Heart left ventricle (tissue), 16 donors: ENCODE measurements at places on chromosomes 11 and 22.

DNA sequence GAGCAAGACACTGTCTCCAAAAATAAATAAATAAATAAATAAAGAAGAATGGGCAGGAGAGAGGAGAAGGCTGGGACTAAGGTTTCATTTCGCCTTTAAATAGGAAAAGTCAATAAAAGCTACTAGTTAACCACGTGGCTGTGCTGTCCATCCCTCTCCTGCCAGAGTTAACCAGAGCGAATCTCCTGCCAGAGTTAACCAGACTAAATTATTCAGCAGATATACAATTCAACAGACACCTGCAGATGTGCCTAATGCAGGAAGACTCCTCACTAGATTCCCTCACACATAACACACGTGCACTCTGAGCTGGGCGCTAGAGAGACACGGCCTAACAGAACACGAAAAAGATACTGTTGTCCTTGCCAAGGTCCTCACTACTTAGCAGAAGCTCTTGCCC is 156.1 kb downstream of the IGLL1 start:
- no peak for DNase-seq

DNA sequence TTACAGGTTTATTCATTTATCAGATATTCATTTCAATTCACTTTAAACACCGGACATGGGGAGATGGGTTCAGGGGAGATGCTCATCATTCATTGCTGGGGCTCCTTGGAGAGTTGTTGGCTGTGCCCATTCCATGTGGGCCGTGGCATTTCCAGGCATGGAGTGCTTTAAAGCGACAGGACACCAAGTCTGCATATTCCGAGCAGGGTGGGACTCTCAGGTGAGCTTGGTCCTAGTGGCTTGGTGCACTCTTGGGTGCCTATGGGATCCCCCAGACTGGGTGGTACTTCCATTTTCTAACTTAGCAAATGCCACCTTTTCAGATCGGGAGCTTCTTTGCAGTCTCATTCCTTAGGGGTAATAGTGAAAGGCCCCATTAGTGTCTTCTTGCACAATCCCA is 619.5 kb upstream of the CADM1 start:
- DNase-seq: no peak

GRCh38 chr11:131867457-131868257 is 497.2 kb downstream of the NTM start:
- peak; percentile 68 for DNase-seq

- DNase-seq: no peak
Observed at GRCh38 chr22:36806835-36807234, 10.0 kb downstream of the PVALB start.

GRCh38 chr11:117220568-117220967 is 11.3 kb downstream of the PCSK7 start:
- peak; percentile 77 for DNase-seq

GRCh38 chr11:47631473-47631872 is 10.9 kb downstream of the MTCH2 start:
- DNase-seq: no peak

- no peak for DNase-seq
Observed at GRCh38 chr11:115409691-115410220, 94.5 kb downstream of the CADM1 start.

DNA sequence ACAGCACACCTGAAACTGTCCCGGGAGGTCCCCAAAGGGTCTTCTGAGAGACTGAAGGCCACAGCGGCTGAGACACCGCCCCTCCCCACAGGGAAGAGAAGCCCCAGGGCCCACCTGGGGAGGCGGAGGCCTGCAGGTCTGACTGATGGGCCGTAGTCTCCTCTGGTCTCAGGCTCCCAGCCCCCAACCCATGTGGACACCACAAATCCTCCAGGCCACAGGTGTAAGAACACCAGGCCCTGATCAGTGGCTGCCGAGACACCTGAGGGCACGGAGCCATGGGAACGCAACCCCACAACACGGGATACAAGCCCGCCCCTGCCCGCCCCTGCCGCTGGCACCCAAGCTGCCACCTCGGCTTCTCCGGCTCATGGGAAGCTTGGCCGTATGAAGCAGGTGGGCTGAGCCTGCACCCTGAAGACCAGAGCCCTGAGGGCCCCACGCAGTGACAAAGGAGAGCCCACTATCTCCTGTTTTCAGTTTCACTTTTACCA is 46.3 kb downstream of the BRD1 start:
- peak; percentile 16 for DNase-seq

- peak; percentile 59 for DNase-seq
Observed at GRCh38 chr11:33753304-33753967, 17.2 kb upstream of the CD59 start.

DNA sequence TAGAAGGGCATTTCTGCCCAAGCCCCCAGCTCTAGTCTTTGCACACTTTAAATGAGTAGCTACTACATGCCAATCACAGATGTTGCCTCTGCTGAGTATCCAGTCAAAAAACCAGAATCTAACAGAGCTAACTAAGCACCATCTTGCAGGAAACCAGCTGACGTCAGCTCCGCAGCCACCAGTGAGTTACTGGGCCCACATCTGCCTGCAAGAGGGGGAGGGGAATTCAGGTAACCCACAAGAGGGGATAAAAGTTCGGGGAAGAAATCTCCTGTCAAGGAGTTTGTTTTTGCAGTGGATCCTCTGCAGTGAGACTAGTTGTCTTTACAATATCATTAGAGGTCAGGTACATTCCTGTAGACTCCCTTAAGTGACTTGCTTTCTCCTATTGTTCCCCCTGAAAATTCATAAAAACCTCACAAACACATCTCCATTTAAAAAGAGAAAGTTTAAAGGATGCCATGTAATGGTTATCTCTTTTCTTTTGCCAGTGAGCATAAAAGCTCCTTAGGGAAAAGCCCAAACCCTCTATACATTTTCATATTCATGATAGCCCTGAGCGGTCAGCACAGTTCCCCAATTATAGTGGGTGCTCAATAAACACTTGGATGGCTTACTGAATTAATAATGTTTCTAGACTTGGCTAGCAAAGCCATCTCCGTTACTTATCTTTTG is 9.3 kb downstream of the CD44 start:
- no peak for DNase-seq

- no peak for DNase-seq
Observed at GRCh38 chr11:68598816-68599653, 85.3 kb upstream of the GAL start.

- DNase-seq: no peak
Observed at GRCh38 chr11:36333468-36333867, 37.4 kb downstream of the PRR5L start.

DNA sequence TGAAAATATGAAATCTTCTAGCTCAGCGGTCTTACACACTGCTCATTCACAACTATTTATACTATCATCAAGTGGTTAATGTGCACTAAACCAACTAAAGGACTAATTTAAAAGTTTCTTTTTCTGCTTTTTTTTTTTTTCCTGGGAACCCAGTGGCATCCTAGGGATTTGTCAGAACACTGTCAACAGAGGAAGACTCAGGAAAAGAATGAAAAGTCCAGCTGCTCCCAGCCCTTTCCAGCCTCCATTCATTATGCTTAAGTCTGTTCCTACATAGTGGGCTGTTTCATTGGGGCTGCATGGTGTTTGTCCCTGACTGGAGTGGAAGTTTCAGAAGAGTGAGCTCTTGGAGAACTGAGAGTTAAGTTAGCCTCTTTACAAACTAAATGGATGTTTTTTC is 391.1 kb downstream of the AASDHPPT start:
- no peak for DNase-seq

GRCh38 chr11:112670806-112671570 is 290.2 kb upstream of the NCAM1 start:
- DNase-seq: no peak

GRCh38 chr11:75543806-75544205 is 18.1 kb upstream of the GDPD5 start:
- no peak for DNase-seq

GRCh38 chr22:47233316-47234243 is 471.1 kb downstream of the TBC1D22A start:
- DNase-seq: no peak

GRCh38 chr22:28410050-28410816 is 269.4 kb downstream of the TTC28 start:
- no peak for DNase-seq

DNA sequence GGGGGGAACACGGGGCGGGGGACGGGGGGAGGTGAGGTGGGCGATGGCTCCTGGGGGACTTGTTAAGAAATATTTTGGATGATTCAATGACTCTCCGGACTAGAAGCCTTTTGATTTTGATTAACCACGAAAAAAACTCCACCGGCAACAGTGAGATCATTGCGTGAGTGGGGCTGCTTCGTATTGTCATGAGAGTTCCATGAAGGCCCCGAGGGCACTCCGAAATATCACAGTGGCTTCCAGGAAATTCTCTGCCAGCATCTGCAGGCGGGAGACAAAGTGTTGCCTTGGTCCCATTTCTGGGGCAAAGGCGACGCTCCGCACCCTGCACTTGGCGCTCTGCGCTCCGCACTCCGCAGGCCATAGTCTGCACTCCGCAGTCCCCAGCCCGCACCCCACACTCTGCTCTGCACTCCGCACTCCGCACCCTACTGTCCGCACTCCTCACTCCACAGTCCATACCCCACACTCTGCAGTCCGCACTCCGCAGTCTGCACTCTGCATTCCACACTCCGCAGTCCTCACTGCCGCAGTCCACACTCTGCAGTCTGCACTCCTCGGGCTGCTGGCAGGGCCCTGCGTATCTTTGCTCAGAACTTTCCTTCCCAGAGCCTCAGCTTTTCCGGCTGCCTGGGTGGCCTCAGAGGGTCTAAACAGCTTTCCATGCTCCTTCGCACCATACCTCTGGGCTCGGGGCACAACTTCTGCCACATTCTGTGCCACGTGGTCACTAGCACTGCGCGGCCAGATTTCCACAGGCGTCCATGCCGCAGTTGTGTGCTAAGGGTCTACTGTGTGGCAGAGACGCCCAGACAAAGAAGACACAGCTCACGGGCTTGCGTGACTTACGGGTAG is 61.1 kb downstream of the LINC01488 start:
- no peak for DNase-seq

GRCh38 chr11:78465169-78465942 is 47.7 kb upstream of the GAB2 start:
- no peak for DNase-seq

- DNase-seq: no peak
Observed at GRCh38 chr11:81839976-81840375, 893.7 kb downstream of the FAM181B start.

DNA sequence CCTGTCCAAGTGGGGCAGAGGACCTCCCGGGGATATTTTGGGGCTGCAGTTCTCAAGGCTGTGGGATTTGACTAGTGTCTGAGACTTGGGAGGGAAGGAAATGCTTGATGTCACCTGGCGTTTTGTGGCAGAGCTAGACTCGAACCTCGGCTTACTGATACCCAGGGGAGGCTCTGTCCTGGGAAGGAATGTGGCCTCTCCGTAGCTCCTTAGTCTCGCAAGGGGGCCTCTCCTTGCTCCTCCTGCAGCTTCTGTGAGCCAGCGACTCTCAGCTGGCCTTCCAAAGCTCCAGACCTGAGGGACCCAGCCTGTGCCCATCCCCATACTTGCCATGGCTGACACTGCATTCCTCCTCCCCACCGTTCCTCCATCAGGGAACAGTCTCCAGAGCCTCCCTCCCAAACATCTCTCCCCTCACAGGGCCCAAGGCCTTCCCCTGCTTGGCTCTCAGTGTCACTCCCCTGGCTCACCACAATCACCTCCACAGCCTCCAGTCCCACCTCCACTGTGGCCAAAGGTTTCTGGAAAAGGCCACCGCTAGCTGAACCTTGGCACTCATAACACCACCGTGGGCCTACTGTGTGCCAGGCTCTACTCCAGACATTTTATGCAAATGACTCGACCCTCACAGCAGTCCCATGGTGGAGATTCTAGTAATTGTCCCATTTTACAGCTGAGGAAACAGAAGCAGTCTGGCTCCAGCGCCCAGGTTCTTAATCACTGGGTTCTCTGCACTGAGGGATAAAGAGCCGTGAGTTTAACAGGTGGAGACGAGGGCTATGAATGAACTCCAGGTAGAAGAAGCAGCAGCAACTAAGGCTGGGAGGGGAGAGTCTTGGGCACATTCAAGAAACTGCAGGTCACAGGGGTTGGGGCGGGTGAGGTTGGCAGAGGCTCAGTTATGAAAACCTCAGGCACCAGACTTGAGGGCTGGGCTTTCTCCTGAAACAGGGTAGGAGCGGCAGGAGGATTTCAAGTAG is 12.1 kb downstream of the P2RY2 start:
- DNase-seq: peak; percentile 3

DNA sequence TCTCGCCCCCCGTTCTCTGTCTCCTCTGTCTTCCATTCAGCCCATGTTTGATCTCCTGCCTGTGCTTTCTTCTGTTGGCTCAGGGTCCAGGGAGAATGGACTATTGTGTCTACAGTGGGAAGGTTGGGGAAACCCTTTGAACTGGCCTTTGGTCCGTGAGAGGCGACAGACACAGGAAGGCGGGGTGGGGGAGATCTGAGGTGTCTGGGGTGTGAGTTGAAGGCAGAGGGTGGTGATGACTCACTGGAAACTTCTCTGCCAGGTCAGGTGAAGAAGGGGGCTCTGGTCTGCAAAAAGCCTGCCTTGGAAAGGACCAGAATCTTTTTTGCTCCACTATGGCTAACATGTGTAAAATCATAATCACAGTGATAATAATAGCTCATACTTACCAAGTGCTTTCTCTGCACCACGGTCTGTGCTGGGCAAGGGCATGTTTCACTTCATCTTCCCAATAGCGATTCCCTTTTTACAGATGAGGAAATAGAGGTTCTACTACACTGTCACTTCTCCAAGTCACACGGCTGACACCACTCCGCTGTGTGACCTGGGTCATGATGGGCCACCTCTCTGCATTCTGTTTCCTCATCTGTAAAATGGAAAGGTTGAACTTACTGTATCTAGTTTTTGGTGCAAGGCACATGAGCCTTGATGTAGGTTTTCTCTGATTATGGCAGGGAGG is 99.8 kb upstream of the ALX4 start:
- DNase-seq: no peak

- DNase-seq: no peak
Observed at GRCh38 chr11:122923302-122923701, 40.7 kb downstream of the JHY start.

GRCh38 chr11:108846009-108846408 is 181.1 kb downstream of the DDX10 start:
- no peak for DNase-seq

GRCh38 chr11:100831929-100832494 is 144.9 kb downstream of the ARHGAP42 start:
- DNase-seq: no peak

- DNase-seq: no peak
Observed at GRCh38 chr11:99638073-99638553, 617.4 kb downstream of the CNTN5 start.

DNA sequence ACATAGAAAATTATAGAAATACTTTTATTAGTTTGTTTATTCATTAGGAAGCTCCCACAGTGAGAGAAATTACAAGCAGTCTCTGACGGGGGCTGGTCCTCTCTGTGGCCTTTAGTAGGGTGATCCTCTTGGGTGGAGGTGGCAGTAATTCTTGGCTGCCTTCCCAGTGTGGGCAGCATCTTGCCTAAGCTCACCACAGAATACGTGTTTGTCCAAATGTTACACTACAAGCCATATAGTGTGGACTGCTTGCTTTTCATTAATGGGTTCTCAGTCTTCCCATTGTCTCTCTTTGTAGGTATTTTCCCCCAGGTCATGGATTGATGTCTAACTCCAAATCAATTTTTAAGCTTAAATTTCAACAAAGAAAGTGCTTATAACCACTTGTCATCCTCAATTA is 43.3 kb downstream of the ENDOD1 start:
- no peak for DNase-seq
